Activated naive CD4-positive, alpha-beta T cell treated with anti-CD3 and anti-CD28 coated beads for 36 hours (primary cell): ENCODE measurements at places on chromosomes 6 and 20. TPM values are rescaled to one million over a fixed set of nuclear protein-coding genes. Genes with fewer than 3 reads are reported as not detected.

GRM1 gene
- not detected for total RNA-seq

LTB gene
- total RNA-seq = 50.5 TPM

GRCh38 chr20:24916412-24916811 is 32.7 kb upstream of the CST7 start:
- peaks cover 7% of the 10 kb centered on the region for H3K27me3 ChIP-seq
- no peak for DNase-seq
- H3K4me1 ChIP-seq = peaks cover 5% of the 10 kb centered on the region
- H3K4me3 ChIP-seq = no peak overlapping the region

GRCh38 chr6:34144581-34145160 is 1.2 kb downstream of the GRM4 start:
- DNase-seq = no peak
- peak overlapping the region; percentile 32 for H3K4me3 ChIP-seq
- peaks cover 61% of the 10 kb centered on the region for H3K27me3 ChIP-seq
- no peaks in the 10 kb centered on the region for H3K36me3 ChIP-seq
- no peak overlapping the region for H3K27ac ChIP-seq

DNA sequence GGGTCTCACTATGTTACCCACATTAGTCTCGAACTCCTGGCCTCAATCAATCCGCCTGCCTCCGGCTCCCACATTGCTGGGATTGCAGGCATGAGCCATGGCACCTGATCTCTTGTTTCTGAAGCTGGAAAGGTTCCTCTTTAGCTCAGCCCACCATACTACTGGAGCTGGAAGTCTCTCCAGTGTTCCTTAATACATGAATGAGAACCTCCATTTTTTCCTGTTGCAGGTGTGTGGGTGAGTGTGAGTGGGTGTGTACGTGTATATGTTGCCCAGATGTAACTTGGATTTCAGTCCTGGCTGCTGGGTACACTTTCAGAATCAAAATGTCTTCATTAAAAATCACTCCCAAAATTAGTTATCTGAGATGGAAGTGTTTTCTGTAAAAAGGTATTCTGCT is 11.1 kb downstream of the PNPLA1 start:
- no peak overlapping the region for H3K4me3 ChIP-seq
- H3K27ac ChIP-seq = no peak overlapping the region
- peaks cover 27% of the 10 kb centered on the region for H3K27me3 ChIP-seq
- no peak for DNase-seq
- no peaks in the 10 kb centered on the region for H3K4me1 ChIP-seq

DNA sequence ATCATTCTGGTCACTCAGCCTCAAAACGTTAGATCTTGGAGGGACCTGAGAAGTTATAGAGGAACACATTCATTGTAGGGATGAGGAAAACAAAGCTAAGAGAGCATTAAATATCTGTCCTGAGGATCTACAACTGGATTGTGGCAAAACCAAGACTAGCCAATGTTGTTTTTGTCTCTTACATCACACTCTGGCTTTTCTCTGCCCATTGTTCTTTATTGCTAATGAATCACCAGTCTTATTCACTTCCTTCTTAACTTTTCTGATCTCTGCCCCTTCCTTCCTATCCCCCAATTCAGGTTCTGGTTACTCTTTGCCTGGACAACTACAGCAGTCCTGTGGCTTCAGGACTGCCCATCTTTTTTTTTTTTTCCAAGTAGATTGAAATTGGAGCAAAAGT is 57.0 kb upstream of the PREP start:
- H3K36me3 ChIP-seq = no peaks in the 10 kb centered on the region
- H3K4me1 ChIP-seq = no peaks in the 10 kb centered on the region
- H3K27me3 ChIP-seq = peaks cover 4% of the 10 kb centered on the region
- DNase-seq = no peak
- no peak overlapping the region for H3K4me3 ChIP-seq

GRCh38 chr6:92044312-92044711 is 1375.0 kb downstream of the EPHA7 start:
- no peaks in the 10 kb centered on the region for H3K4me1 ChIP-seq
- DNase-seq = no peak
- no peak overlapping the region for H3K27ac ChIP-seq
- H3K4me3 ChIP-seq = no peak overlapping the region
- no peaks in the 10 kb centered on the region for H3K36me3 ChIP-seq
